Tibial nerve (tissue), 4 donors: ENCODE measurements at places on chromosomes 1 and 21.

DNA sequence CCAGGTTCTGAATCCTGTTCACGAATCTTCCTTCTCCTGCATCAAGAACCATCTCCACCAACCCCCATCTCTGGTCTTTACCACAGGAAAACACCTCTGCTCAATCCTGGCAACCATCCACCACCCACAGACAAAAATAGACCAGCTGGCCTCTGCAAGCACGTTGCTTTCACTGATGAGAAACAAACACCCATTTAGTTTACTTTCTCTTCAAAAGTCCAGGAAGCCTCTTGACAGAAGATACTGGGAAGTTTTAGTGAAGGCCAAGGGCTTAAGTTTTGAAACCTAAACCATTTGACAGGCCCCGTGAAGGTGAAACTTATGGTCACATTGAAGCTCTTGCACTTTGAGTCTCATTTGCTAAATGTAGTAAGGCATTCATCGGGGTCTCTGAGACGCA, 122.6 kb upstream of the PPP2R5A start:
- peak; percentile 35 for DNase-seq
- H3K27me3 ChIP-seq = no peaks in the 10 kb centered on the region
- H3K36me3 ChIP-seq = no peaks in the 10 kb centered on the region
- H3K4me1 ChIP-seq = peaks cover 11% of the 10 kb centered on the region
- H3K4me3 ChIP-seq = no peak overlapping the region

GRCh38 chr1:181180407-181181031, 92.0 kb downstream of the IER5 start:
- H3K36me3 ChIP-seq = no peaks in the 10 kb centered on the region
- DNase-seq = no peak
- H3K27ac ChIP-seq = peak overlapping the region; percentile 64
- H3K4me1 ChIP-seq = peaks cover 14% of the 10 kb centered on the region
- H3K27me3 ChIP-seq = no peaks in the 10 kb centered on the region

DNA sequence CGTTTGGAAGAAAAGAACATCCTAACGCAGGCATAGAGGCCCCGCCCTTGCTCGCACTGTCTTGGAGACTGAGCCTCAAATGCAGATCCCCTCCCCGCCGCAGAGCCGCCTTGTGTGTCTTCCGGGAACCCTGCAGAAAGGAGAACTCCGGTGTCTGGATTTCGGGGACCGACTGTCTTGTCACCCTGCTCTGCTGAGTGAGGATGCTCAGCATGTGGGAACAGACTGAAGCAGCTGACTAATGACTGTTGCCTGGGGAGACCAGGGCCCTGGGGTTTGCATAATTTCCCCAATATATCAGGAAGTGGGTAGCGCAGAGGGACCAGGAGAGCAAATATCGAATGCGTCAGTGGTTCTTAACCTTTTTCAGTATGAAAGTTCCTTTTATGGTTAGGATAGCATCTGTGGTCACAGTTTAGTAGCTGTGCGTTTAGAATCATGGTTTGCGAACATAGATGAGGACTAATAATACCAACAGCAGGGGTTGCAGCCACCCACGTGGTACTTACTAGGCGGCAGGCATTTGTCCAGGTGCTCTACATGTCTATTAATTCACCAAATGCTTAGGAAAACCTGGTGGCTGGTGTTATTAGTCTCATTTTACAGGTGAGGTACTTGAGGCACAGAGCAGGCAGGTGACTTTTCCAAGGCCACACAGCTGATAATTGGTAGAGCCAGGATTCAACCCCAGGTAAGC, 14.3 kb downstream of the GPR137B start:
- H3K4me3 ChIP-seq = no peak overlapping the region
- DNase-seq = no peak
- no peaks in the 10 kb centered on the region for H3K27me3 ChIP-seq
- H3K36me3 ChIP-seq = peaks cover 31% of the 10 kb centered on the region

- no peak for DNase-seq
- no peaks in the 10 kb centered on the region for H3K4me1 ChIP-seq
- H3K27me3 ChIP-seq = no peaks in the 10 kb centered on the region
- no peaks in the 10 kb centered on the region for H3K36me3 ChIP-seq
- no peak overlapping the region for H3K4me3 ChIP-seq
These were observed 296.3 kb downstream of the NFIA start for GRCh38 chr1:61378494-61379180.

DNA sequence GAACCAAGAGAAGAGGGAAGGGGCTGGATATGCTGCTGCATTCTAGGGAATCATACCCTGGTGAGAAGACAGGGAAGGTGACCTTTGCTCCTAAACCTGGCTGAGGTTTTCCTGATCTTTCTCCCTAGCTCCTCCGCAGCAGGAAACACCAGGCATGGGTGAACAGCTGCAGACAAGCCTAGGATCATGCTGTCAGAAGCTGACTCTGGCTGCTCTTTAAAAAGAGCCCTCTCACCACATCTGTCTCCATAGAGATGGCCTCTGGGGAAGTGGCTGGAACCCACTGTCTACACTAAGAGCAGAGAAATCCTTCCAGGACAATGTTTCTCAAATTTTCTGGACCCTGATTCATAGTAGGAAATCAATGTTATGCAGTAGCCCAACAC, 57.6 kb downstream of the CD34 start:
- H3K4me1 ChIP-seq = peaks cover 25% of the 10 kb centered on the region
- H3K27me3 ChIP-seq = no peaks in the 10 kb centered on the region
- DNase-seq = no peak

DNA sequence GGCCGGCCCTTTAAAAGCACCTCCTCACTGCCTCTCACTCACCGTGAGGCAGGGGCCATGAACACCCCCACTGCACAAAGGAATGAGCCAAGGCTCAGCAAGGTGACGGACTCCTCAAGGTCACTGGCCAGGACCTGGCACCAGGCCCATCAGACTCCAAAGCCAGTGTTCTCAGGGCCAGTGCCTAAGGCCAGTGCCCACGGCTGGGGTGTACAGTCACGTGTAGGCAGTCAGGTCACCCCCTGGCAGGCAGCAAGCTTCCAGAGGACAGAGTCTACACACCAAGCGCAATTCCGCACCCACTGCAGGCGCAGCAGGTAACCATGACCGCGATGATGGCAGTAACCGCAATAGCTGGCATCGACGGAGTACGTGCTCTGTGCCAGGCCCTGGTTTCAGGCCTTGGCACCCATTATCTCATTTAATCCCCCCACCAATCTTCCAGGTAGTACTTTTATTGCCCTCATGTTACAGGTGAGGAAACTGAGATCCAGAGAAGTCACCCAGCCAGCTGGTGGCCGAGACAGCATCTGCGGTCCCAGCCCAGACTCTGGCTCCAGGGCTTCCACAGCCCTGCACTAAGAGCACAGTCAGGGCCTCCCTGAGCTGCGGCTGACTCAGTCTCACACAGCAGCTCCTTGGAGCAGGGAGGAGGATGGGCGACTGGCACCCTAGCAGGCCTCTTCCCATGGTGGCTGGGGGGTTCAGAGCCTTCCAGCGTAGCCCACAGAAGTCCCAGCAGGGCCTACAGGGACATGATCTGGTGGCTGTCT, 27.0 kb downstream of the RAP1GAP start:
- no peak overlapping the region for H3K4me3 ChIP-seq
- no peaks in the 10 kb centered on the region for H3K4me1 ChIP-seq
- no peak overlapping the region for H3K27ac ChIP-seq
- H3K27me3 ChIP-seq = no peaks in the 10 kb centered on the region

GRCh38 chr1:226624526-226624925, 76.0 kb downstream of the STUM start:
- no peak overlapping the region for H3K27ac ChIP-seq
- no peaks in the 10 kb centered on the region for H3K27me3 ChIP-seq
- H3K4me1 ChIP-seq = no peaks in the 10 kb centered on the region

DNA sequence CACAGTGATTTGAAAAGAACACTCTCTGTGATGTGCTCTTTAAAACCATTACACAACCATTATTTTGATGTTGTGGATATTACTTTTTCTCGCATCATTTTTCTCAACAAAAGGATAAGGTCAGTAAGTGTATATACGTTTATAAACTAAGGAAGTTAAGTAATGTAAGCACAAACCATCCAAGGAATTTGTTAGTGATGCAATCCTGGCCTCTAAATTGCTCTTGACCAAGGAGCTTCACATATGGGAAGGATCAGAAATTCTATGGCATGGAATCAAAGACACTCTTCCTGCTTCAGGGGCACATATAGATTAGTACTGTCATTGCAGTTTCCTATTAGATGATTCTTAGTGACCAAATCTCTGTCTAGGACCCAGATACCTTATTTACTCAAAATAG, 3.6 kb upstream of the PPP2R5A start:
- no peak overlapping the region for H3K27ac ChIP-seq
- H3K36me3 ChIP-seq = no peaks in the 10 kb centered on the region
- no peaks in the 10 kb centered on the region for H3K4me1 ChIP-seq
- DNase-seq = no peak

DNA sequence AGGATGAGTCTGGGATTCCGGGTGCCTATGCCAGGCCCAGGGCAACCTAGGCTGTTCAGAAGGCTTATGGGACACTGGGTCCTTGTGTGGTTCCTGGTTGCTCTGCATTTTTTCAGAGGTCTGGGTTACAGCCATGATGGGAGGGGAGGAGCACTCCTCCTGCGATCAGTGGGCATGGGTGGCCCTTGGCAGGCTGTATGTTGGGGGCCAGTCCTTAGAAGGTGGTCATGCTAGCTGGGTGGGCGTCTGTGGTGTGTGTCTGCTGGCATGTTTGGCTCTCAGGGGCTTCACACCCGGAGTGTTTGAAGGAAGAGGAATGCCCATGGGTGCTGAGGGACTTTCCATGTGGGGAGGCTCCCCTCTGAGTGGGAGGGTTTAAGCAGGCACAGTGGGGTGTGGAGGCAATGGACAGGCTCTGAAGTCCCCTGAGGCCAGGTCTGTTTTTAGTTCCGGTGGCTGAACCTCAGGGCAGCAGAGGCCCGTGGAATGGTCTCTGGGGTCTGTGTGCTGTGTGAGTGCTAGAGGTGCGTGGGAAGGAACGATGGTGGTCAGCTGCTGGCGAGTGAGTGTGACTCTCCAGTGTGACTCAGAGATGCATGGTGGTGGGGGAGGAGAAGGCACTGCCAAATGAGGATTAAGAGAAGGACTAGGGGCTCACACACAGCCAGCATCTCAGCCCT, 25.3 kb downstream of the CACNA1E start:
- H3K36me3 ChIP-seq = no peaks in the 10 kb centered on the region
- H3K27ac ChIP-seq = no peak overlapping the region
- DNase-seq = no peak
- no peaks in the 10 kb centered on the region for H3K27me3 ChIP-seq
- H3K4me1 ChIP-seq = no peaks in the 10 kb centered on the region

- no peaks in the 10 kb centered on the region for H3K36me3 ChIP-seq
- no peak overlapping the region for H3K4me3 ChIP-seq
- H3K27me3 ChIP-seq = no peaks in the 10 kb centered on the region
- DNase-seq = no peak
These were observed 122.2 kb upstream of the BEND5 start for GRCh38 chr1:48898894-48899293.

- DNase-seq = no peak
- no peak overlapping the region for H3K4me3 ChIP-seq
- peaks cover 59% of the 10 kb centered on the region for H3K4me1 ChIP-seq
- H3K27me3 ChIP-seq = no peaks in the 10 kb centered on the region
These were observed 15.0 kb downstream of the ARID1A start for GRCh38 chr1:26710811-26711210.

- no peaks in the 10 kb centered on the region for H3K4me1 ChIP-seq
- no peaks in the 10 kb centered on the region for H3K27me3 ChIP-seq
- H3K36me3 ChIP-seq = no peaks in the 10 kb centered on the region
- peak overlapping the region; percentile 54 for H3K4me3 ChIP-seq
- H3K27ac ChIP-seq = peak overlapping the region; percentile 68
- DNase-seq = no peak
These were observed 4.5 kb downstream of the C1orf232 start for GRCh38 chr1:26164036-26164860.

GRCh38 chr21:26918323-26919079, 48.4 kb downstream of the ADAMTS5 start:
- no peaks in the 10 kb centered on the region for H3K36me3 ChIP-seq
- H3K27ac ChIP-seq = no peak overlapping the region
- H3K4me3 ChIP-seq = no peak overlapping the region
- no peak for DNase-seq
- no peaks in the 10 kb centered on the region for H3K4me1 ChIP-seq
- no peaks in the 10 kb centered on the region for H3K27me3 ChIP-seq

- H3K27ac ChIP-seq = peak overlapping the region; percentile 82
- H3K4me3 ChIP-seq = peak overlapping the region; percentile 43
- DNase-seq = no peak
- H3K4me1 ChIP-seq = peaks cover 4% of the 10 kb centered on the region
- H3K36me3 ChIP-seq = no peaks in the 10 kb centered on the region
- H3K27me3 ChIP-seq = no peaks in the 10 kb centered on the region
These were observed 150.8 kb upstream of the FGGY start for GRCh38 chr1:59146056-59146455.

DNA sequence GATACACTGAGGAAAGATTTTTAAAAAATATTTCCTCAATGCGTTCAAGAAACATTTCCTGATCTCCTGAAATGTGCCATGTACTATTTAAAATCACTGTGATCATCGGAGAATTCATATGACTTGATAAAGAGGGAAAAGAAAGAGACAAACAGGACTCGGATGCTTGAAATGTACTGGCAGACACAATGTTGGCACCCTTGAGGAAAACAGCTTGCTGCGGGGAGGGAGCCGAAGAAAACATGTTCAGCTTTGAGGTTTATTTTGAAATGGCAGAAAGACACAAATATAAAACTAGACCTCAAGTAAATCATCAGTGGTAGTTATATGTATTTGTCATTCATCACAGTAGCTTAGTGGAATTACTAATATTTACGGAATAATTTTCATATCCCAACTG, 100.9 kb upstream of the BRINP3 start:
- H3K27ac ChIP-seq = no peak overlapping the region
- DNase-seq = no peak
- H3K4me3 ChIP-seq = no peak overlapping the region
- H3K4me1 ChIP-seq = peaks cover 19% of the 10 kb centered on the region
- no peaks in the 10 kb centered on the region for H3K27me3 ChIP-seq
- no peaks in the 10 kb centered on the region for H3K36me3 ChIP-seq

- H3K36me3 ChIP-seq = no peaks in the 10 kb centered on the region
- H3K27me3 ChIP-seq = no peaks in the 10 kb centered on the region
- no peak for DNase-seq
- no peak overlapping the region for H3K4me3 ChIP-seq
- H3K27ac ChIP-seq = no peak overlapping the region
These were observed 106.5 kb downstream of the DISC1 start for GRCh38 chr1:231733063-231733462.

DNA sequence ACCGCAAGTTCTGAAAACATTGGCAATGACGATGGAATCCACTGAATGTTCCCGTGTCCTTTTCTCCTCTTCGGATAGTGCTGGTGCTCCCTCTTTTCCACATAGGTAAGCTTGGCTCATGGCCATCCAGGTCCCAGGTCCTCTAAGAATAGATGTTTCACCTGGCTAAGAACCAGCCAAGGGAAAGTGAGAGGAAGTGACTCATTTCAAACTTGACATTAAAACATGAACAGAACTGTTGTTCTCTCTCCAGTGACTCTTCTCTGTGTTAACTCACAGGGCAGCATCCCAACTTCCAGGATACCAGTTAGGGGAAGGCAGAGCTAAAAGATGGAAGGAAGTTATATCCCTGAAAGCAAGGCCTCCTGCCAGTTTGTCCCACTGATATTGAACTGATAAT, 493.8 kb upstream of the CHRM3 start:
- H3K27ac ChIP-seq = no peak overlapping the region
- H3K4me1 ChIP-seq = no peaks in the 10 kb centered on the region
- no peaks in the 10 kb centered on the region for H3K27me3 ChIP-seq
- H3K4me3 ChIP-seq = no peak overlapping the region
- no peak for DNase-seq
